SIG-M5 (cell line): ENCODE measurements at places on chromosomes 11 and 22.

DNA sequence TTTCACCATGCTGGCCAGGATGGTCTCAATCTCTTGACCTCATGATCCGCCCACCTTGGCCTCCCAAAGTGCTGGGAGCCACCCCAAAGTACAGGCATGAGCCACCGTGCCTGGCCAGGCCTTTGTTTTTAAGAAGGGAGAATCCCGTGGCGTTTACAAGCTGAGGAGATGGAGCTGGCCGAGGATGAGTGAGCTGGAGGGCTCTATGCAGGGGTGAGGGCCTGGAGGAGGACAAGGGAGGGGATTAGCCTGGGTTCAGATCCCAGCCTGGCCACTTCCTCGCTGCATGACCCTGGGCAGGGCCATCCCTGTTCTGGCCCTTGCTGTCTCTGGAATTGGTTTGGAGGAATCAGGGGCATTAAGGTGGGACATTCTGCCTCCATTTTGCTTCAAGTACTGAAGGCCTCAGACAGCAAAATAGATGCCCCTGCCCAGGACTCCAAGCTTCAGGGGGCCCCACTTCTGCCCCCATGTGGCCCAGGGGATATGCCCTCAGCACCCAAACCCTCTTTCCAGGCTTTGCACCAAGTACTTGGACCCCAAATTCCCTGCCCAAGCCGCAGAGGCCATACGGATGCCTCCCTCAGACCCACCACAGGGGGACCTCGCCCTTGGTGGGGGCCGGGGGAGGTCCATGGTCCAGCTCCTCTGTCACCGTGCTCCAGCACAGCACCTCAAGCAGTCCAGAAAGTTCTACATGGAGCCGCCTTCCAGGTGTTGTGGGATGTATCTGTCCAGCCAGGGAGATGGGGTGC lies 12.1 kb upstream of the LRP5 start:
- no peak for DNase-seq

- no peak for DNase-seq
Measured at GRCh38 chr11:122984186-122985011, 2.8 kb upstream of the BSX start.

DNA sequence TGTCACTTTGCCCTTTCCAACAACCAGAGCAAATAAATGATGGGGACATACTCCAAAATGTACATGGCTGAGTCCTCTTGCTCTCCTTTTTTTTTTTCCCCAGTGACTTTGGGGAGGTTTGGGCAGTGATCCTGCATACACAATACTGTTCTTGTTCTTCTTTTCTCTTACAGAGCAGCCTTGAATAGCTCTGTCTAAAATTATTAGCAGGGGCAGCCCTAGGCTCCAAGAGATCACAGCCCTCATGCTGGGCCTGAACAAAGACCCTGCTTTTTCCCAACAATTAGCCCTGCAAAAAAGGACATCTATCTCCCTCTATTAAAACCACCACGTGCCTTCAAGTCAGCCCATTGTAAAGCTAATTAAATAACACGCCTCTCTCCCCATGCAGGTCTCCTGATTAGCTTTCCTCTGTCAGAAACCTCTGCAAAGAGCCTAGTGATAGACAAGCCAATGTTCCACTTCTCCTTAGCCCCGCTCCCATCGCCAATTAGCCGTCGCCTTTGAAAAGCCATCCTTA lies 54.7 kb downstream of the ETS1 start:
- no peak for DNase-seq

DNA sequence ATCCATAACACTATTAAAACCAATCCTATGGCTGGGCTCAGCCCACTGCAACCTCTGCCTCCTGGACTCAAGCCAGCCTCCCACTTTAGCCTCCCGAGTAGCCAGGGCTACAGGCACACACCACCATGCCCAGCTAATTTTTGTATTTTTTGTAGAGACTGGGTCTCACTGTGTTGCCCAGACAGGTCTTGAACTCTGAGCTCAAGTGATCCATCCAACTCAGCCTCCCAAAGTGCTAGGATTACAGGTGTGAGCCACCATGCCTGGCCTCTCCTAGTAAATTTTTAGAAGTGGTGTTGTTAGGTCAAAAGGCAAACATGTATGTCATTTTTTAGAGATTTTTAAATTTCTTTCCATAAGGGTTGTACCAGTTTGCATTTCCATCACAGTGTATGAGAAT lies 14.2 kb downstream of the F2 start:
- no peak for DNase-seq

DNA sequence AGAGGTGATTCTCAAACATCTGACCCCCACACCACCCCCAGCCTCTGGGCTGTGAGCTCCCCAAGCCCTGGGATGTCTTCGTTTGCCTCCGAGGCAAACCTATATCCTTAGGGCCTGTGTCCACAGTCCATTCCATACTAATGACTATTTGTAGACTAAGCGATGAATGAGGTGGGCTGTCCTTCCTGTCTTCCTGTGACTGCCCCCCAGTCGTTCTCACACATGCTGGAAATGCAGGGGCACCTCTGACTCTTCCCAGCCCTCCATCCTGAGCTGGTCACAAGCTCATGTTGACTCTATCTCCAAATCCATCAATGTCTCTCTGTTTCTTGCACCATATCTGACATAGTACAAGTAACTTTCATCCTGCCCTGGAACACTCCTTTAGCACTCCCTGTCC lies 4.8 kb downstream of the ATG16L2 start:
- DNase-seq, result no peak

DNA sequence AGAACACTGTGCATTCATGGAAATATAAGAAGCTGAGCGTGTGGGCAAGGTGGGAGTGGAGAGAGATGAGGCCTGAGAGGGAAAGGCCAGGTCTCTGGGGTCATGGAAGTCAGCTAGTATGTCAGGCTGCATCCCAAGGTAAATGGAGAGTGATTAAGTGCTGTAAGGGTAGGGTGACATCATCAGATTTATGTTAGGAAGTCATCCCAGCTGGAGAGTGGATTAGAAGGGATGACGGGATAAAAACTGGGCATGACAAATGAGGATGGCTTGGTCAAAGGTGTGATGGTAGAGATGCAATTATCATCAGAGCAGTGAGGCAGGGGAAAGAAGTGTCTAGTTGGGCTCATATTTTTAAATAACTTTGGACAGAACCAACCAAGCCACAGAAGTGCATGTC lies 3.5 kb upstream of the ENDOD1 start:
- no peak for DNase-seq

DNA sequence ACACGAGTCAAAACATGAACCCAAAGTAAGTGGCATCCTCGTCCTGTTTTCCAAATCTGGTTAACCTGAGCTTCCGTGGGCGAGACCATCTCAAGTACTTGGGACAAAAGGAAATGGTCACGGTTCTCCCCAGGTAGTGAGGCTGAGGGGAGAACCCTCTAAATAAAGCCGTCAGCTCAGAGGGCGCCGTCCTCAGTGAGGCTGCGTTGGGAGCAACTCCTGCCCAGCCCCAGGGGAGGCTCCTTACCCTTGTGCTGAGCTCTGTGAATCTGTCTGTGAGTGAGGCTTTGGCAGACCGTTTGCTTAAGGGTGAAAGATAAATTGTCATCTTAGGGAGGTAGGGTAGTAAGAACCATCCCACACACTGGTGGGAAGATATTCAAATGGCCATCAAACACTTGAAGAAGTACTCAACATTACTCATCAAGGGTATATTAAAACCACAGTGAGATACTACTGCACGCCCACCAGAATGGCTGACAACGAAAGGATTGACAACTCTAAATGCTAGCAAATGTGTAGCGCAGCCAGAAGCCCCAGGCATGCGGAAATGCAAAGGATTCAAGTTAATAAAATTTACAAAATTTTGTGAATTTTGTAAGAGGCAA lies 321.0 kb downstream of the TBC1D22A start:
- DNase-seq, result no peak

DNA sequence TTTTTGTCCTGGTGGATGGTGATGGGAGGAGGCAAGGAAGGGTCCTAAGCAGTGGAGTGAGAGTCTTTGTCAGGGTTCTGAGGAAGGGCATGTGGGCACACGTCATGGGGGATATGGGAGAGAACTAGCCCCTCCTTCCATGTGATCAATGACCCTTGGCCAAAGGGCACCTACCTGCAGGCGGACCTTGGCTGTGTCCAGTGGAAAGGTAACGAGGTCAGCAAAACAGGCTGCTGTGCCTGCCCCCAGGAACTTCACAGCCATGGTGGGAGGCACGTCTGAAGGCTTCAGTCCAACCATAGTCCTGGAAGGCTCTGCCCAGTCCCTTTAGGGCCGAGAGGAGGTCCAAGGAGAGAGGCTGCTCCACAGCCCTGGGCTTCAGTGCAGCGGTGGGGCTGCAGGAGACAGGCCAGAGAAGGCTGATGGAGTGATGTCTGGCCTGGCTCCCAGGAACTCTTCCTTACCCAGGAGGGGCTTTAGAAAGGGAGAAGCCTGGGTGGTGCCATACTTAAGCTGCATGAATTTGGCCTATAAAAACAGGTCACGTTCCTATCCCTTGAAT lies 2.1 kb downstream of the UCP3 start:
- no peak for DNase-seq

DNA sequence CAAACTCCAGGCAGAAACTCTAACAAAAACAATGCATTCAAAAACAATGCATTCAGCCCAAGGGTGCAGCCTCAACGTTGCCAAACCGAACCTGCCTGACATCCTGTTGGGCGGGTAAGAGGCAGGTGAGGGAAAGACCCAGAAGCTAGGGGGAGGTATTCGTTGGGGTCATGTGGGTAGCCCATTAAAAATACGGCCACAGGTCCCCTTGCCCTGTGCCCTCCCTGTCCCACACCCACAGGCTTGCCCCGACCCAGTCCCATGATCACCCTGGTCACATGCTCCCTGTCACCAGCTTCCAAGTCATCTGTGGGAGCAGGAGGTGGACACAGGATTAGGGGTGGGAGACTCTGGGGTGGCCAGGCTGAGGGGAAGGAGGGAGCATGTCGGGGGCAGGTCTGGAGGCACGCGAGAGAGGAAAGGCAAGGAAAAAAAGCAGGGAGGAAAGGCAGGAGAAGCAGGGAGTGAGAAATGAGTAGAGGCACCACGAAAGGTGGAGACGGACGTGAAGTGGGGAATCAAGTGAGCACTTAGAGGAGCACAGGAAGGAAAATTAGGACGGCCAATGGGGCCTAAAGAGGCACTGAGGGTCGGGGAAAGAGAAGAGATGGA lies 683 bp downstream of the PLA2G6 start:
- no peak for DNase-seq

- DNase-seq, result no peak
Measured at GRCh38 chr22:38285018-38285417, 12.2 kb upstream of the TMEM184B start.

DNA sequence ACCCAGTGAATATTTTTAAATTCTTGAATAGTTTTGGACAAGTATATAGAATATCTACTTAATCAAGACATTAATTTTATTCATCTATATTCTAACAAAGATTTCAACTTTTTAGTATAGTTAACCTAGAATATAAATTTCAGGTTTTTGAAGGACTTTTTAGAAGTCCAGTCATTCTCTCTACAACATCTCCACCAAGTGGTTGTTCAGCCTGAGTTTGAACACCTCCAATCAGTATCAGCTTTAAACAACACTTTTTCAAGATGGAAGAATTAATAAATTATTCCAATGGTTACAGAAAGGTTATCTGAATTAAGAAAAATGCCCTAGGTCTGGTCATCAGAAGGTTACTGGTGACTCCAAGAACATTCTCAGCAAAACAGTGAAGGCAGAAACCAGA lies 31.8 kb downstream of the EIF3M start:
- DNase-seq, result no peak

DNA sequence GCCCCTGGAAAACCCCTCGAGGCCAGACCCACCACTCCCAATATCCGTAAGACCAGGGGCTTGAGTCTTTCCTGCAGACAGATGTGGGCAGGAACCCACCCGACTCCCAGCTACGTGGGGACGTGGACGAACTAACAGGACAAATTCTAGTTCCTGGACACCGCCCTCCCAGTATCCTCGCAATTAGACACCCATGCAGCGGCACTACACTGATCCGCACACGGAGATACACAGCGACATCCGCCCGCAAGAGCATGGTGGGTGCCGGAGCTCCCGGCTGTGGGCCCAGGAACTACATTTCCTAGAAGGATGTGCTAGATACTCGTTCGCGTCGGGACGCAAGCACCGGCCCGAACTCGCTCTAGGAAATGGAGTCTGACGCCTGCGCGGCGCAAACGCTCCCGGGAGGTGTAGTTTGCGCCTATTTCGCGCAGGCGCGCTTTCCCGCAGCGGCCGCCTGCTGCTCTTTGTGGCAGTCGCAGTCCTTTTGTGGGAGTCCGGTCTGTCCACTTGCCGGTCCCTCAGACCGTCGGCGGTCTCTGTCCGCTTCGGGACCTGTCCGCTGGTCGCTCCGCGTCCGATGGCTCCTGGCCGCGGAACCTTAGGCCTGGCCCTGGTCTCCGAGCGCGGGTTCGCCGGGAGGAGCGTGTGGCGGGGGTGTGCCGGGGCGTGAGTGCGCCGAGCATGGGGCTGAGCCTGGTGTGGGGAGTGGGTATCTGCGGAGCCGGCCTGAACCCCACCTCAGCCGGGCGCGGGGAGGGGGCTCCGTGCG lies at the start of gene ZNF74:
Gene ZNF74, plus strand, starts transcription at position 447 of the 772 bp plus-strand sequence. CDS start 478 bp downstream, outside the sequence.
- DNase-seq, result peak; percentile 45

GRCh38 chr11:119424775-119425174 lies 1.8 kb upstream of the THY1 start:
- DNase-seq, result no peak

GRCh38 chr22:22508274-22509176 lies at the start of gene ZNF280B:
Gene ZNF280B (minus strand): TSS chr22:22508742. CDS start chr22:22489398, 19,344 bp downstream.
- peak; percentile 8 for DNase-seq

DNA sequence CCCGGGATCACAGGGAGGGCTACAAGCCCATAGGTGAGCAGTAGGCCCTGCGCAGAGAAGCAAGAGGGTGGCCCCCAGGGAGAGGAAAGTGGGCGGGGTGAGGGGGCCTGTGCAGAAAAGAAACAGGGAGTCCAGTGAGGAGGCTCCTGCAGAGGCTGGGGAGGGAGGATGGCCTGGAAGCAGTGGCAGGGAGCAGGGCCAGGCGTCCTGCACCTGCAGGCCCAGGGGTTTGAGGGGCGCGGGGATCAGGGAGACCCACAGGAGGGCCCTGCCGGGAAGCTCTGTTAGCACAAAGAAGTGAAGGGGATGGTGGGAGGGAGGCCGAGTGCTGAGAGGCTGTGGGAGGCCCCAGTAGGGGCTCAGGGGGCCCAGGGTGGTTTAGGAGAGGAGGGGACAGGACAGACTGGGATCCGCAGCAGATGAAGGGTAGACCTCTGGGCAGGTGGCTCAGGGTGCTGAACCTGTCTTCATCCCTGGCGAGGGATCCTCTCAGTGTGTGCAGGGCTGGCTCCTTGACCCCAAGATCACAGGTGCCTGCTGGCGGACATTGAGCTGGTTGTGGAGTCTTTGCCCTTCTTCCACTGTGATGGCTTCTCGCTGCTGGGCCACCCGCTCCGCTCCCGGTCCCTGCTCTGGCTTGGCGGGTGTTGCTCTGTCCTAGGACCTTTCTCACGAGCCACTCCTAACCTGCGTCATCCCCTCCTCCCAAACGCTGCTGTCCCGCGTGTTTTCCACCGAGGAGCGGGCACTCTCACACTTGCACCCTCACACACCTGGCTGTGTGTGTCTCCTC lies 31.8 kb upstream of the CELSR1 start:
- no peak for DNase-seq
